ENCODE measurements at places on chromosomes 4 and X. TPM values are rescaled to one million over a fixed set of nuclear protein-coding genes. Genes with fewer than 3 reads are reported as not detected.

The HPGDS gene
- total RNA-seq = 2.8 TPM

The FOXR2 gene
- total RNA-seq = not detected

The USP27X gene
- 4.0 TPM for total RNA-seq

The ABCB7 gene
- total RNA-seq = 108 TPM

The SULT1B1 gene
- 19.3 TPM for total RNA-seq

The PRRG1 gene
- 4.9 TPM for total RNA-seq

The TMPRSS11D gene
- not detected for total RNA-seq

DNA sequence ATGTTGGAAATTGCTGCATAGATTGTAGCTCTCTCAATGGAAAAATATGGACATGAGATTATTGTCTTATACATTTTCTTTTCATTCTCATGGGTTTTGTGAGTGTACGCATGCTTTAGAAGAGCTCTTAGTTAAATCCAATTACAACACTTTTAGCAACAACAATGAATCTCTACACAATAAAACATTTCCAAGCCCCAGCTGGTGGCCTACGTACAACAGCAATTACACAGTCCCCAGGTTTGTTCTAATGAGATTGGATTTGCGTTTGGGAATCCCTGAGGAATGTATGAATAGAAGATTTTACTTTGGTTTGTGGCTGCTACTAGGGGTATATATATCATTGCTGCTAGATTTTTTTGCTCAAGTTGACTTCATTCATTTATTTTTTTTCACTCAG, 98.6 kb downstream of the FHDC1 start:
- H3K4me1 ChIP-seq = peaks cover 12% of the 10 kb centered on the region
- no peak overlapping the region for H3K27ac ChIP-seq
- no peak for DNase-seq

GRCh38 chrX:120761810-120762209, 113.9 kb downstream of the CT47B1 start:
- H3K36me3 ChIP-seq = no peaks in the 10 kb centered on the region
- DNase-seq = no peak
- no peak overlapping the region for H3K4me3 ChIP-seq
- no peak overlapping the region for H3K27ac ChIP-seq
- no peaks in the 10 kb centered on the region for H3K27me3 ChIP-seq

GRCh38 chrX:109622270-109622669, 2.7 kb downstream of the KCNE5 start:
- H3K4me3 ChIP-seq = no peak overlapping the region
- H3K36me3 ChIP-seq = no peaks in the 10 kb centered on the region
- DNase-seq = no peak
- H3K27ac ChIP-seq = no peak overlapping the region

DNA sequence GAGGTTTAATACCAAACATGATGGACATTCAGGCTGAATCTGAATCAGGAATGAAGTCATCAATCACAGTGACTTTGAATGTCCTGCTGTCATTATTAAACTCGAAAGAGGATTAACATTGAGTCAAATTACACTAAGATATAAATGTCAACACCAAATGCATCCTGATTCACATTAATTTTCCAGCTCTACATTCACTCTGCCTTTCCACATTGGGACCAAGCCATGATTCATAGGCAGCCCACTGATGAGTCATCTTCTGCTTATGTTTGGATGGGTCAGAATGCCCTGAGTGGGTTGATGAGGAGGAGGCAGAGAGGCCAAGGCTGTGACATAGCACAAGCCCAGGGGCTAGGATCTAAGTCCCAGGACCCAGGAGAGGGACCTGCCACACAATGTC, 247.6 kb upstream of the RPS6KA3 start:
- no peak for DNase-seq
- no peaks in the 10 kb centered on the region for H3K36me3 ChIP-seq
- no peak overlapping the region for H3K4me3 ChIP-seq
- H3K27me3 ChIP-seq = peaks cover under 1% of the 10 kb centered on the region
- H3K4me1 ChIP-seq = no peaks in the 10 kb centered on the region

DNA sequence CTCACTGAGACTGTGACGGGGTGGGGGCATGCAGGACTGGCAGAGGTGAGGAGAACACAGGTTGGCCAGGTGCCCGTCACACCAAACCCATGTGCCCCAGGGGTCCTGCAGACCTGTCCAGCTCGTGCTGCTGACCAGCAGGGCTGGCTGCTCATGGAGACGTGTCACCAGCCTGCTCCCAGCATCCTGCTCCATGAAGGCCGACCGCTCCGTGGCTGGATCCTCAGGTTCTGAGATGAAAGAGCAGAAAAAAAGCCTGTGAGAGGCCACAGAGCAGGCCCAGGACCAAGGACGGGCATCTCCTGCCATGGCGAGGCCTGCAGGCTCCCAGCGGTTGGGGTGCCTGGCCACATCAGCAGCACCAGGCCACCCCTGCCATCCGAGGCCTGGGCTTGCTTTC, 71.7 kb upstream of the DRD5 start:
- no peaks in the 10 kb centered on the region for H3K27me3 ChIP-seq
- peaks cover 6% of the 10 kb centered on the region for H3K4me1 ChIP-seq
- H3K27ac ChIP-seq = no peak overlapping the region

- DNase-seq = no peak
- H3K4me1 ChIP-seq = no peaks in the 10 kb centered on the region
- no peaks in the 10 kb centered on the region for H3K27me3 ChIP-seq
- H3K4me3 ChIP-seq = no peak overlapping the region
- no peaks in the 10 kb centered on the region for H3K36me3 ChIP-seq
- H3K27ac ChIP-seq = no peak overlapping the region
These were observed 115.8 kb downstream of the HS6ST2 start for GRCh38 chrX:132842460-132843238.

DNA sequence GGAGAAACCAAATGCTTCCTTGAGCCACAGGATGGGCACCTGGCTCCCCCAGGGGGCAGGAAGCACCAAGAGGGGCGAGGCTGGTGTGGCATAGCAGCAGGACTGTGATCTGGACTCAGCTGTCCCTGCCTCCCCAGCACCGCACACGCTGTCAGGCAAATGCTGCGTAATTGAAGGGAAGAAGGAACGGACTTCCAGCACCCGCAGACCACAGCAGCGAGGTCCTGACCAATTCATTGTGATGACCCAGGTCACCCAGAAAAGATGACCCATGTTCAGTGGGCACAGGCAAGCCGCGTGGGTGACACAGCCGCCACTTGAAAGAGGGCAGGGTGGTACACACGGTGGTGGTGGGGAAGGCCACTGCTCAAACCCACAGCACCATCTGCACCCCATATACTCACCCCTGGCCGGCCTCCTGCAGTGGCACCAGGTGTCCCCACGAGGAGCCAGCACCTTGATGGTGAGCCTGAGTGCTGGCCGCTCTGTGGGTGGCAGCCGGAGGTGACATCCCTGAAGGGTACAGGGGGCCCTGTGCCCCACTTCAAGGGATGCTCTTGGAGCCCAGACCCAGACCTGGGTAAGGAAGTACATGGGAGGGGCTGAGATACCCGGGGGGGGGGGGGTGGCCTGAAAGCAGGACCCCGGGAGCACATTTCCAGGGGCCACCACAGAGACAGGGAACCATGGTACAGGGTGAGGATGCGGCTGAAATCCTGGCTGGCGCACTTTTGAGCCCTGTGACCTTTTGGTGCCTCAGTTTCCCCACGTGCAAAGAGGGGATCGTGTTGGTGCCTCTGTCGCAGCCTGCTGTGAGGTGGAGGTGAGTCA, 11.5 kb downstream of the NAT8L start:
- DNase-seq = no peak
- H3K27ac ChIP-seq = no peak overlapping the region
- no peaks in the 10 kb centered on the region for H3K27me3 ChIP-seq
- no peaks in the 10 kb centered on the region for H3K36me3 ChIP-seq
- H3K4me1 ChIP-seq = no peaks in the 10 kb centered on the region
- H3K4me3 ChIP-seq = no peak overlapping the region

GRCh38 chr4:30962939-30963338, 242.8 kb downstream of the PCDH7 start:
- H3K27ac ChIP-seq = no peak overlapping the region
- no peaks in the 10 kb centered on the region for H3K4me1 ChIP-seq
- no peak overlapping the region for H3K4me3 ChIP-seq
- DNase-seq = no peak
- no peaks in the 10 kb centered on the region for H3K27me3 ChIP-seq
